ENCODE measurements at places on chromosomes 3 and 15.
A peak's percentile ranks its signal among the peaks of the same experiment; 100 is the strongest.

GRCh38 chr3:63911873-63912767 lies at the start of gene SCAANT1:
Gene SCAANT1, minus strand, starts transcription at chr3:63912383.
- peak; percentile 85 for DNase-seq

- DNase-seq = no peak
Measured at GRCh38 chr15:90219421-90220141, 14.2 kb downstream of the CIB1 start.

DNA sequence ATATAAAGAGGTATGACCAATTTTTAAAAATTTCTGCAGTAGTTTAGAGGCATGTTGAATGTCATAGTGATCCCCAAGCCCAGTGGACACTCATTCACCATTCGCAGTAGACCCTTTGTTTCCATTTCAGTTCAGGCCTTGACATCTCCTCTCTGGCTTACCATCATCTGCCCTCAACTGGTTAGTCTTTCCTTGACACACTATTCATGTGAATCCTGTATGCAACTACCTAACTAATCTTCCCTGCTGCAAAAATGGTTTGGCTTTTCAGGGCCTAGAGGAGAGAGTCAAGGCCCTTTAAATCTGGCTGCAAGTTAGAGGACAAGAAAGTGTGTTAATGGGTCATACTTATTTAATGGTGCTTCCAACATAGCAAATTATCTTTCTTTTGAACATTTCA lies 10.9 kb downstream of the APH1B start:
- DNase-seq = no peak

- peak; percentile 72 for DNase-seq
Measured at GRCh38 chr3:146160964-146161662, at the start of gene PLOD2. Gene PLOD2, minus strand, starts transcription at chr3:146161184. Its CDS starts 195 bp downstream, at chr3:146160989.

- no peak for DNase-seq
Measured at GRCh38 chr3:14486460-14486859, 53.7 kb downstream of the GRIP2 start.

GRCh38 chr3:25478211-25478757 lies 50.2 kb downstream of the RARB start:
- DNase-seq = no peak

- DNase-seq = peak; percentile 89
Measured at GRCh38 chr3:132543011-132543739, 53.9 kb upstream of the ACKR4 start.

- DNase-seq = no peak
Measured at GRCh38 chr3:173583496-173583895, 186.0 kb downstream of the NLGN1 start.

GRCh38 chr3:69893274-69893673 lies 106.3 kb upstream of the SAMMSON start:
- no peak for DNase-seq

- DNase-seq = no peak
Measured at GRCh38 chr3:183514021-183514420, 41.5 kb downstream of the KLHL6 start.

GRCh38 chr3:57974796-57975388 lies 33.3 kb upstream of the FLNB start:
- peak; percentile 84 for DNase-seq

- no peak for DNase-seq
Measured at GRCh38 chr15:74136814-74137536, 6.6 kb downstream of the ISLR2 start.

- no peak for DNase-seq
Measured at GRCh38 chr3:52614689-52615088, 71.0 kb downstream of the PBRM1 start.

DNA sequence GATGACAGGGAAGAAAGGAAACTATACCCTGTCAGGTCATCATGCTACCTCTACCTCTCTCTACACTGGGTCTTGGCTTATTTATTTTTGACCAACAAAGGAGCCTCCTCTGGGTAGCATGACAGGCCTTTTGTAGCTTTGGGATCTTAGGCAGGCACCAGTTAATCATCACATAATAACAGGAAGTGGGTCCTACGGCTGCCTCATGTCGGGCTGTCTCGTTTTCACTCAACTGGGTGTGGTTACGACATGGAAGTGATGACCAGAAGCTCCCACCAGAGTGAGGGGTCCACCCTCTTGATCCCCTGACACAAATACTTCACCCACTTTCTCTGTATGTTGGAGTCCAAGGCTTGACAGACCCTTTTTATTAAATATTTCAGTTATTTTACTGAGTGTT lies 105.3 kb downstream of the CD47 start:
- DNase-seq = no peak

DNA sequence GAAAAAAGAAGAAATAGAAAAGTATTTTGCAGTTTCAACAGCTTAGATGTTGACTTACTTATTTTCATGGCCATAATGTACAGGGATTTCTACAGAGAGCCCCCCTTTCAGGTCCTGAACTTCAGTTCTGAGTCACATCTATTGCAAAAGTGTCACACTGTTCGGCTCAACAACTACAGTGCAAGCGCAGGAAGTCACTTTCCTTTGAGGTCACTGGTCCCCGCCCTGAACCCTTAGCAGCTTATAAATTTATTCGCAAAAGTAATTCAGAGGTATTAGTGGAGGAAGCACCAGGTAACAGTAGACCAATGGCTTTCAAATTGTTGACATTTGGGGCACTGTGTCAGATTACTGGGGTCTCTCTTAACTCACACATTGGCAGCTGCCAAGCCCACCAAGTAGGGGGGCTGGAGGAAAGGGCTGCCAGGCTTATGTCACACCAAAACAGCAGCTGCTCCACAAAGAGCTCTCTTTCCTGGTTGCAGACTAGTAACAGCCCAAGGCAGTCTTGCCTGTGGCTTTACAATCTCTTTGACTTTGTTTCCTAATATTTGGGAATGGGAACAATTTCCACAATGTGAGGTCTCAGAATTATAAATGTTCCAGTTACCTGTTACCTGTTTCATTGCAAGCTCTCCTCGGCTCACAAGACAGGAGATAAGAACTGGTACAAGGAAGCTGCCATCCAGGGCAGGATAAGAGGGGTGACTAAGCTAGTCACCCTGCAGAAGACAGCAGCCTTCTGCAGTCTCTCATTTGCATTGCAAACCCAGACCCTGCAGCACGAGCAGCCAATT lies 130.2 kb upstream of the STRIT1 start:
- no peak for DNase-seq

DNA sequence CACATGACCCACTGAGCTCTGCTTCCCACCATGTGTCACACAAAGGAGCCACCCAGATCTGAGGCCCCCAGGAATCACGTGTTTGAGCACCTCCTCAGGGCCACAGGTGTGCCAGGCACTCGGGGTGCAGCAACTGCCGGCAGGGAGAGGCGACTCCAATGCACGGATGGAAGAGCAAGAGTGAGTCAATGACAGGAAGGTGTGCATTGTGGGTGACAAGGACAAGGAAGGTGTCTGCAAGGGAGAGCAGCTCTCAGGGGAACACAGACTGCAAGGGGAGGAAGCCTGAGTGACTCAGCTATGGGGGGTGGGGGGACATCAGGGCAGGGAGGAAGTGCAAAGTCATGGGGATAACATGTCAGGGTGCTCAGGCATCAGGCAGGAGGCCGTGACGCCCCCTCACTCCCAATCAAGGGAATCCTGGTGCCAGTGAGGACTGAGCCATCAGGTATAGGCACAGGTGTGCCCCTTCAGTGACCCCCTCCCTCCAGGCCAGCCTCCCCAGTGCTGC lies 67.4 kb downstream of the NUP210 start:
- no peak for DNase-seq

GRCh38 chr15:57777003-57777402 lies 70.5 kb downstream of the POLR2M start:
- DNase-seq = no peak

- DNase-seq = peak; percentile 63
Measured at GRCh38 chr3:8239718-8240695, 261.6 kb upstream of the LMCD1 start.

DNA sequence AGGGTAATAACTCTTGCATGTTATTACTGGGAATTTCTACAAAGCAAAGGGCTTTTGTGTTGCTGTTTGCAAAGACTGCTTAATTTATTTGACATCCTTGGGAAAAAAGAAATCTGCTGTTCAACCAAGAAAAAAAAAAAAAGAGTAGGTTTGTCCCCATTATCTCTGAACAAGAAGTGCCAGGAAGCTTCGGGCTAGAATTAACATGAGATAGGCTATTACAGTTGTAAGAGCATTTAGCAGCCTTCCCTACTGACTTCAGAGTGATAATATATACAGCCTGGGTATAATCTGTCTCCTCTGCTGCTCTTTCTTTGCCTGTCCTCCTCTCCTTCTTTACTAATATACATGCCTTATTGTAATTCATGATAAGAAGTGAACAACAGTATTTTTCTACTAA lies 23.3 kb upstream of the CHMP2B start:
- DNase-seq = no peak

- DNase-seq = no peak
Measured at GRCh38 chr15:96629511-96629910, 299.0 kb downstream of the NR2F2 start.

- DNase-seq = peak; percentile 56
Measured at GRCh38 chr3:58167431-58168351, 43.1 kb downstream of the DNASE1L3 start.

GRCh38 chr3:4270720-4271119 lies 32.4 kb upstream of the SETMAR start:
- DNase-seq = no peak

GRCh38 chr15:51751697-51752683 lies 593 bp downstream of the TMOD2 start:
- DNase-seq = no peak

DNA sequence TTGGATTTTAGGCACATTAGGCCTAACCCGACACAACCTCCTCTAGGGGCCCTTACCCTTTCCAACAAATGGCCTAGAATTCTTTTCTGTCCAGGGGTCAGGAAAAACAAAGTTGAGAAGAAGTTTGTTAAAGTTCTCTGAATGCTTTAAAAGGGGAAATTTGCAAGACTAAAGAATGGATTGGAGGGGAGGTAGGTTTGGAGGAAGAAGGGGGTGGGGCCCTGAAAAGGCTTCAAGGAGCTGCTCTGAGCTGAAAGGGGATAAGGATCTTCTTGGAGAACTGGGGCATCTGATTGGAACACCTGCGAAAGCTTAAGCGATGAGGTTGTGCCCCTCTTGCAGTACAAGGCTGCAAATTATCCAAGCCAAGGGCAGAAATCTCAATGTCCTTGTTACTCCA lies 3.9 kb upstream of the SENP2 start:
- DNase-seq = no peak

- DNase-seq = peak; percentile 73
Measured at GRCh38 chr3:108406661-108407206, 103.7 kb downstream of the MYH15 start.

DNA sequence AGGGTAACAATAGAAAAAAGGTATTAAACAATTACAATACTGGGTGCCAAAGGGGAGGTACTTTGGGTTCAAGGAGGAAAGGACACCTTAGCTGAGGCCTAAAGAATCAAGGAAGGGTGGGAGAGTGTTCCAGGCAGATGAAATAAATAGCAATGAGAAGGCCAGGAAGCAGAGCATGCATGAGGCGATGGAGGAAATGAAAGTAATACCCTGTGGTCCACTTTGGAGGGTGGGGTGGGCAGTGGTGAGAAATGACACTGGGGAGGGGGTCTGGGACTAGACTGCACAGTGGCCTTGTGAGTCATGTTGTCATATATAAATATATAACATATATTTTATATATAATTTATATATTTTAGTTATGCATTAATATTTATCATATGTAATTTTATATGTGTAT lies 55.9 kb downstream of the BHLHE40 start:
- DNase-seq = no peak

- DNase-seq = no peak
Measured at GRCh38 chr3:65371053-65371452, 667.7 kb downstream of the MAGI1 start.

DNA sequence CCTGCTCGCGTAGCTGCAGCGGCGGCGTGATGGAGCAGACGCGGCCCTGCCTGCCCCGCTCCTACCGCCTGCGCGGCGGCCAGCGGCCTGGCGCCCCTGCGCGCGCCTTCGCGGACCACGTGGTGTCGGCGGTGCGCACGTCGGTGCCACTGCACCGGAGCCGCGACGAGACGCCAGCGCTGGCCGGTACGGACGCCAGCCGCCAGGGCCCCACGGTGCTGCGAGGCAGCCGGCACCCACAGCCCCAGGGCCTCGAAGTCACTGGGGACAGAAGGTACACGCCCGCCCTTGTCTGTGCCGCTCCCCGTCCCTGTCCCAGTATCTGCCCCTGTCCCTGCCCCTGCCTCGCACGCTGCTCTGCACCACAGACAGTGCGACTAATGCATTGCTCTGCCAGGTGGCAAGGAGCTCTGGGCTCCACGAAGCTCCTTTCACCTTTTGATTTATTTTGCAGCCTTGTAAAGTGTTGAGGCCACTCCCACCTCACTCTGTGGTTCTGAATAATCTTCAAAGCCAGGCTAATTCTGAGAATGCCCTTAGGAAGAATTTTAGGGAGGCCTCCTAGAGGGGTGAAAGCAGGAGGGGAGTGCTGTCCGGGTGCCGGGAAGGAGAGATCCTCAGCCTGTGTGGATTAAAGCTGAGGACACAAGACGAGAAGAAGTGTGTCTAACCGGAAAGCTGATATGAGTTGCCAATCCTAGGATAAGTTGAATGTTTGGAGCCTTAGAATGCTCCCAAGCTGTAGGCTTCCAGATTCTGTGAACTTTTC lies 100.0 kb downstream of the THSD4 start:
- no peak for DNase-seq

DNA sequence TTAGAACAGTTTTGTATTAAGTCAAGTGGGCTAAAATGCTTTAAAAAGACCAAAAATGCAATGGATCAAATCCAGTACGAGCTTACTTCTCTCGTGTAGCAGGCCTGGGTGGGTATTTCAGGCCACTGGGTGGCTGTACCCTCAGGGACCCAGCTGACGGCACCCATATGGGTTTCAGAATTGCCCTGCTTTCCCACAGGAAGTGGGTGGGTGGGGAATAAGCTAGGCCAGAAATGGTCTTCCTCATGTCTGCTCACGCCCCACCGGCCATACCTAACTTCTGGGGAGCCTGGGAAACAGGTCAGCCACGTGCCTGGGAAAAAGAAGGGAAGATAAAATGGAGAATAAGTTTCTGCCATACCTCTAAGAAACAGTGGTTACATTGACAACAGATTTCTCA lies 20.3 kb downstream of the GPR160 start:
- no peak for DNase-seq

GRCh38 chr15:69753867-69754266 lies 301.2 kb downstream of the RPLP1 start:
- DNase-seq = no peak

DNA sequence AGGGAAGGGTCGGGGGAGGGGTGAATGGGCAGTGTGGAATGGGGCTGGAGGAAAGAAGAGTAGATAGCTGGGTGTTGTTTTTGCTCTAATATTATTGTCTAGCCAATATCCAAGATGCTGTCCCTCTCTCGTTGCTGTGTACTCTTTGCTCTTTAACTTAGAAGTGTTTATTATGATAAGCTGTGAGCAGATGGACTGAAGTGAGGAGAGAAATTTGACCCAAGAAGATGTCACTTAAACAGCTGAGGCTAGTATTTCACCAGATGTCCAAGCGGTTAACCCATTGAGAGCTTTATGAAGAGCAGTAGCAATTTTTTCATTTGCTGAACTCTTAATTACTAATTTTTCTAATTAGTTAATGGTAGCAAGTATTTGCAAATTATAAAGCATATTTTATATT lies 212.2 kb upstream of the TP63 start:
- DNase-seq = no peak

GRCh38 chr15:82830427-82831173 lies 21.2 kb downstream of the WHAMM start:
- DNase-seq = no peak
